ENCODE measurements at places on chromosomes 13 and 19.

GRCh38 chr13:27500806-27501534 lies 50.6 kb upstream of the MTIF3 start:
- DNase-seq, result no peak

- DNase-seq, result no peak
Measured at GRCh38 chr19:17441241-17442021, 7.0 kb downstream of the TMEM221 start.

DNA sequence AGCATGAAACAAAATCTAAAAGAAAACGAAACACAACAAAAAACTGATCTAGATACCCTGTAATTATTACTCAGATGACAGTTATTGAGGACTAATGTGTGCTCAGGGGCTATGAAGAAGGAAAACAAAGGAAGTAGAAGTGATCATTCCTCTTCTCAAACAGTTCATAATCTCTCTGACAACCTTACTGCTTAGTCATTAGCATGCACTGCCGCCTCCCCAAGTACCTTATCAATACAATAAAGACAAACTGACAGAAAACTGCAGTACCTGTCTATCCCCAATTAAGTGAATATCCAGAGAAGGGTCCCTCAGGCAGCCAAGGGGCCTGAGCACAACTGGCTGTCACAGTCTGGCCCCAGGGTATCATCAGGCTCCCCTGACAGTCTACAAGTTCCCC lies 22.0 kb upstream of the POU4F1 start:
- DNase-seq, result no peak

DNA sequence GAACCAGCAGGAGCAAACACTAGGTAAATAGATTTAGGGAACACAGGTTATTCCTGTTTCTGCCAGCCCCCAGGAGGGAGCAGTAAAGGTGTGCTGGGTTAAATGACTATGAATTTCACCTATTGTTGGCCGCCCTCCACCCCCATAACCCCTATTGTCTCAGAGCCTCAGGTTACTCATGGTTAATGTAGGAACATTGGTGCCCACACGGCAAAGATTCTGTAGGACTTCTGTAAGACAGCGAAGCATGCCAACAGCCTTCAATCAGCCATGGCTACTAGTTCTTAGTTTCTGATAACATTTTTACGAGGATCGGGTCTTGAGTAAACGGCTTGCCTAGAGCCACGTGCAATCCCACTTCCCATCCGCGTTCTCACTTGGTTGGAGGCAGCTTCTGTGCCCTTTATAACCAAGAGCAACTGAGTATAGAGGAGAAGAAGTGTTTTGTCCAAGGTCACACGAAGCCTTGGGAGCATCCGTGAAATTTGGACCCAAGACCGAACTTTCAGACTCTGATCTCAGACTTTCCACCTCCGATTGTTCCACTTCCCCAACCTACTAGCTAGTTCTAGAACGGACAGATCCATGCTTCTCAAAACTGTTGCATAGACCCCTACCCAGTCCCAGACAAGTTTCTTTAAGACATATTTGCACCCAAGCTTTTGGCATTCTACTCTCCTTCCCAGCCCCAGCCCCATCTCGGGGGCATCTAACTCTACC lies 5.1 kb upstream of the CACNG8 start:
- no peak for DNase-seq

DNA sequence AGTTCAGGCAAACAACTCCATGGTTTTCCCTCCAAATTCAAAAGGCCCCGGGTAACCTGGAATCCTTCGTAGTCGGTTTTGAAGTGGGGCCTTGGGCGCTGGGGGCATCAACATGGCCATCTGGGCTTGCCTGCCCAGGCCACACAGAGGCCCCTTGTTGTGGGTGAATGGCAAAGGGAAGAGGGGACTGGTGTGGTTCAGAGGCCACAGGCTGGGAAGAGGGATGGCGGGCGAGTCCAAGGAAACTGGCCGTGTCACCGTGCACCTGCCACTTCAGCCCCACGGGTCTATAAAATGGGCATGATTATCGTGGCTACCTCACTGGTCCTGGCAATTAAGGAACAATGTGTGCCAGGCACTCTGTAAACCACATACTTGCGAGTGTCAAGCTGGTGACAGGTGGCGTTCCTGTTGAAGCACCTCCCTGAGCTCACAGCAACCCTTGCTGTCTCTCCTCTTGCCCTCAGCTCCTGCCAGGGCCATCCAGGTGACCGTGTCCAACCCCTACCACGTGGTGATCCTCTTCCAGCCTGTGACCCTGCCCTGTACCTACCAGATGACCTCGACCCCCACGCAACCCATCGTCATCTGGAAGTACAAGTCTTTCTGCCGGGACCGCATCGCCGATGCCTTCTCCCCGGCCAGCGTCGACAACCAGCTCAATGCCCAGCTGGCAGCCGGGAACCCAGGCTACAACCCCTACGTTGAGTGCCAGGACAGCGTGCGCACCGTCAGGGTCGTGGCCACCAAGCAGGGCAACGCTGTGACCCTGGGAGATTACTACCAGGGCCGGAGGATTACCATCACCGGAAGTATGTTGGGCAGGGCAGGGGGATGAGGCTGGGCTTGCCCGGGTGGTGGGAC lies 1.3 kb downstream of the LSR start:
- no peak for DNase-seq

DNA sequence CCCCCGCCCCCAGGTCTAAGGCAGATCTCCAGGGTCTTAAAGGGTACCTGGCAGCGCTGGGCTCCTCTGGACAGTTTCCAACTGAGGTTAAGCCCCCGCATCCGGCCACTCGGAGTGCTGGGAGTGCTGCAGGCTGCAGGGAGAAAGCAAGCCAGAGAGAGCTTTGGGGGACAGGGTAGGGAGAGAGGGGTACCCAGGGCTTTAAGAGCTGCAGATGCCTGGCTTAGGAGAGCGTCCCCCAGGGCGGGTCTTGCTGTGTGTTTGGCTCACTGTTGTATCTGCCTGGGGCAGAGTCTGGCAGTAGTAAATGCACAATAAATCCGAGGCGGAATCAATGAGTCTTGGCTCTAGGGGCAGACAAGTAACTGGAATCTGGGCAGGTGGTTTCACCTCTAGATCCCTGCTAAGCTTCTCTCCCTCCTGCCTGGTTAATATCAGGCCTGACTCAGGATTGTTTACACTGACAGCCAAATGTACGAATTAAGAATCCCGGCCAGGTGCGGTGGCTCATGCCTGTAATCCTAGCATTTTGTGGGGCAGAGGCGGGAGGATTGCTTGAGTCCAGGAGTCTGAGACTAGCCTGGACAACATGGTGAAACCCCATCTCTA lies 798 bp upstream of the COX6B2 start:
- DNase-seq, result no peak

DNA sequence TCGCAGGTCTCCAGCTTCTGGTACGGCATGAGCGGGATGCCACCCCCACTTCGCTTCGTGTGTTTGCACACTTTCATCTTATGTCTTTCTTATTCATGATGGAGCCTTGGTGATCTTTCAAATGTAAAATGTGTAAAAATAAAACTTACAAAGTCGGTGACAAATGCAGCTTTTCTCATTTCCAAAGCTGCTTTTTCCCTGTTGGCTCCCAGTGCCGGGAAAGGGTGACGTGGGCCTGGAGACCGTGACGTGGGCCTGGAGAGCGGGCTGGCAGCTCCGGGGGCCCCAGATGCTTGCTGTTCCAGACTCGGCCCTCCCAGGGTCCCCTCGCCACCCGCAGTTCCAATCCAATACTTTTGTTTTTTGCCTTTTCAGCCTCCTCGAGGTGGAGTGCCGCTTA lies 101.4 kb downstream of the KDM4B start:
- DNase-seq, result no peak

DNA sequence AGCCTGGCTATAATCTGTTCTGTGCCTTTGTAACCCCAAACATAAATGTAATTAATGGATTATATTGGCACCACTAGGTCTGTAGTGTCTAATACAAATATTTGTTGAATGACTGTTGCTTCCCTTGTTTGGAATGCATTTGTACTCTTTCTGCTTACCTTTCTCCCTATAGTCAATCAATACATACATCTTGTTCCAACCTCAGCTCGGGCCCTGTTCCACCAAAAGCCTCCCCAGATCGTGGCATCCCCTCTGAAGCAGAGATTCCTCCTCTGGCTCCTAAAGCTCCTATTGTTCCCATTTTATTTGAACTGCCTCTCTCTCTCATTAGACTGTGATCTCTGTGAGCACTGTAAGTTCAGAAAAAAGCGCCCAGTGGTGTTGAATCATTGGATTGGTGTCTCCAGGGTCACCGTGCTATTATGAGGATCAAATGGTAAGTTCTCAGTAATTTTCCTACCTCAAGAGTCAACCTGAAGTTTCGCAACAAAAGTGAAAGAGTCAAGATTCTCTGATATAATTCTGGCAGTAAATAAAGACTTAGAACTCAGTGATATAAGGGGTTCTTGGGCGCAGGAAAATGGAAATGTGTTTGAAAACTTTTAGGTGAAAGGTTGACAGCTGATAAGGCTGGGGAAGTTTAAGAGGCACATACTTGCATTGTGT lies 151.5 kb downstream of the KLF5 start:
- no peak for DNase-seq

- no peak for DNase-seq
Measured at GRCh38 chr13:90382425-90382824, 965.1 kb upstream of the MIR17HG start.

GRCh38 chr13:87903553-87903952 lies 232.4 kb downstream of the SLITRK5 start:
- no peak for DNase-seq

- DNase-seq, result no peak
Measured at GRCh38 chr13:107025991-107026390, 458.1 kb upstream of the ARGLU1 start.

- peak; percentile 40 for DNase-seq
Measured at GRCh38 chr13:26968431-26969341, 202.9 kb downstream of the USP12 start.
